ENCODE measurements at places on chromosomes 7 and 10. TPM values are rescaled to one million over a fixed set of nuclear protein-coding genes. Genes with fewer than 3 reads are reported as not detected.

DNA sequence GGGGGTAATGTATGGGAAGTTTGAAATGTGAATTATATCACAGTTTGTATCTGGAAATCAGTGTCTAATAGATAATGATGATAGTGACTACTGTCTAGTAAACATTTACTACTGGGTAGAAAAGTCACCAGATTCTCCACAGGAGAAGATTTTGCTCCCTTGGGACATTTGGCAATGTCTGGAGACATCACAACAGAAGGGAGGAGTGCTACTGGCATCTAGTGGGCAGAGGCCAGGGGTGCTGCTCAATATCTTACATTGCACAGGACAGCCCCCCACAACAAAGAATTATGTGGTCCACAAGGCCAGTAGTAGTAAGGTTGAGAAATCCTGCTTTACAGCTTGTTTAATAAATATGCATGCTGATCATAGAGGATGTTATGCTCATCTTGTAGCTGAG, 92.3 kb upstream of the PRPS1L1 start:
- no peaks in the 10 kb centered on the region for H3K27me3 ChIP-seq
- H3K36me3 ChIP-seq: no peaks in the 10 kb centered on the region
- DNase-seq: no peak
- H3K4me3 ChIP-seq: no peak overlapping the region

DNA sequence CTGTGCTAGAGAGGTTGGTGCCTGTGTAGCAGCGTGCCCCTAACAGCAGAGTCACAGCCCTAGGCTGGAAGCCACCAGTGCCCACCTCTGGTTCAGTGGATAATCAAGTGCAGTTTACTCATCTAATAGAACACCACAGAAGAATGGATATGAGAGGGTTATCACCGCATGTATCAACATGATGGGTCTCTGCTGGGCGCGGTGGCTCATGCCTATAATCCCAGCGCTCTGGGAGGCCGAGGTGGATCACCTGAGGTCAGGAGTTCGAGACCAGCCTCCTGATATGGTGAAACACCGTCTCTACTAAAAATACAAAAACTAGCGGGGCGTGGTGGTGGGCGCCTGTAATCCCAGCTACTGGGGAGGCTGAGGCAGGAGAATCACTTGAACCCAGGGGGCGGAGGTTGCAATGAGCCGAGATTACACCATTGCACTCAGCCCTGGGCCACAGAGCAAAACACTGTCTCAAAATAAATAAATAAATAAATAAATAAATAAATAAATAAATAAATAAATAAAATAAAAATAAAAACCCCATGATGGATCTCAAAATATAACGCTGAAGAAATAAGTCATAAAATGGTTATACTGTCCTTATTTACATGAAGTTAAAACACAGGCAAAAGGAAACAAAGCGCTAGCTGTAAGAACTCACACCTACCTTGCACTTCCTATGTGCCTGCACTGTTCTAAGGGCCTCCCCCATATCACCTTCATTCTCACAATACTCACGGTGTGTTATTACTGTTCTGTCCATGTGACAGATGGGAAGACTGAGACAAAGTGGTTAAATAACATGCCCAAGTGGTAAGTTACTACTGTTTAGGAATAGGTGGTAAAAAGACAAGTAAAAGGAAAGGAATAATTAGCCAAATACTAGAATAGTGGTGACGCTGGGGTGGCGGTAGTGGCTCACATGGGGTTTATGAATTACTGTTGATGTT, 70.9 kb downstream of the AMZ1 start:
- DNase-seq: no peak
- peak overlapping the region; percentile 37 for H3K4me3 ChIP-seq
- no peaks in the 10 kb centered on the region for H3K27me3 ChIP-seq
- peak overlapping the region; percentile 93 for H3K27ac ChIP-seq
- peaks cover 19% of the 10 kb centered on the region for H3K36me3 ChIP-seq
- H3K4me1 ChIP-seq: peaks cover 60% of the 10 kb centered on the region

- no peaks in the 10 kb centered on the region for H3K27me3 ChIP-seq
- no peak overlapping the region for H3K4me3 ChIP-seq
- H3K36me3 ChIP-seq: no peaks in the 10 kb centered on the region
- no peak for DNase-seq
- H3K4me1 ChIP-seq: no peaks in the 10 kb centered on the region
Measured at GRCh38 chr10:132168571-132169030, 18.1 kb upstream of the DPYSL4 start.

DNA sequence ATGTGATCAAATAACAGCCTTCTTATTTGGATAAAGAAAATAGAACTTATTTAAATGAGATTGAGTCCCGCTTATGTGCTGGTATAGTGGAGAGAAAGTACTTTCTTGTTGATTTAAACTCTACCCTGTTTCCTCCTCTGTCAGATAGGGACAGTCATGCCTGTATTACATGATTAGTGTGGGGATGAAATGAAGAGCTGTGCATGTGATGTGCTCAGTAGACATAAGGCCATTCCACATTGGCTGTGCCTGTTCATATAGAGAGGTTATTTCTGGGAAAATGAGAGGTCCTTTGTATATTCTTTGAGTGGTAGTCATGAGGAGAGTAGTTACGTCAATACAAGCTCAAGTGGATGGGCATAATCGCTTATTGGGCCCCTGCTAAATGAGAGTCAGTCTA, 5.7 kb downstream of the MTURN start:
- H3K36me3 ChIP-seq: no peaks in the 10 kb centered on the region
- H3K4me1 ChIP-seq: peaks cover 33% of the 10 kb centered on the region
- no peak overlapping the region for H3K27ac ChIP-seq

- no peak overlapping the region for H3K27ac ChIP-seq
- no peaks in the 10 kb centered on the region for H3K36me3 ChIP-seq
- no peak for DNase-seq
- H3K27me3 ChIP-seq: peaks cover 64% of the 10 kb centered on the region
Measured at GRCh38 chr7:132422502-132423111, 153.7 kb downstream of the PLXNA4 start.

DNA sequence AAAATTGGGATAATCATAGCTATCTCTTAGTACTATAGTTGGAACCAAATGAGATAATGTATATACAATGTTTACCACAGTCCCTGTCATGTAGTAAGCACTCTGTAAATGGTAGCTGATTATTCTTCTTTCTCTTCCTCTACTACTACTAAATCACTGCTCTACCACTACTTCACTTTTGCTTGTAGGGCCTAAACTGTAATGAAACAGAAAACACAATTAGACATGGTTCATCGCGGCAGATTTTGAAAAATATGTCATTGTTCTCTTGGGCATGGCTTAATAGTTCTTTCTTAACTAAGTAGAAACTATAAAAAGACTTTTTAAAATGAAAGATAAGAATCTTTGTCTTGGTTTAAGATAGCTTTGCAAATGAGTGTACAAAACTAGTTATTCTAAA, 34.9 kb downstream of the R3HCC1L start:
- H3K27ac ChIP-seq: no peak overlapping the region
- H3K36me3 ChIP-seq: no peaks in the 10 kb centered on the region
- H3K27me3 ChIP-seq: no peaks in the 10 kb centered on the region
- no peaks in the 10 kb centered on the region for H3K4me1 ChIP-seq
- no peak overlapping the region for H3K4me3 ChIP-seq
- no peak for DNase-seq

- H3K36me3 ChIP-seq: no peaks in the 10 kb centered on the region
- H3K27ac ChIP-seq: no peak overlapping the region
- no peak overlapping the region for H3K4me3 ChIP-seq
- H3K4me1 ChIP-seq: no peaks in the 10 kb centered on the region
- H3K27me3 ChIP-seq: peaks cover 15% of the 10 kb centered on the region
Measured at GRCh38 chr7:73376671-73377412, 48.9 kb downstream of the FKBP6 start.

DNA sequence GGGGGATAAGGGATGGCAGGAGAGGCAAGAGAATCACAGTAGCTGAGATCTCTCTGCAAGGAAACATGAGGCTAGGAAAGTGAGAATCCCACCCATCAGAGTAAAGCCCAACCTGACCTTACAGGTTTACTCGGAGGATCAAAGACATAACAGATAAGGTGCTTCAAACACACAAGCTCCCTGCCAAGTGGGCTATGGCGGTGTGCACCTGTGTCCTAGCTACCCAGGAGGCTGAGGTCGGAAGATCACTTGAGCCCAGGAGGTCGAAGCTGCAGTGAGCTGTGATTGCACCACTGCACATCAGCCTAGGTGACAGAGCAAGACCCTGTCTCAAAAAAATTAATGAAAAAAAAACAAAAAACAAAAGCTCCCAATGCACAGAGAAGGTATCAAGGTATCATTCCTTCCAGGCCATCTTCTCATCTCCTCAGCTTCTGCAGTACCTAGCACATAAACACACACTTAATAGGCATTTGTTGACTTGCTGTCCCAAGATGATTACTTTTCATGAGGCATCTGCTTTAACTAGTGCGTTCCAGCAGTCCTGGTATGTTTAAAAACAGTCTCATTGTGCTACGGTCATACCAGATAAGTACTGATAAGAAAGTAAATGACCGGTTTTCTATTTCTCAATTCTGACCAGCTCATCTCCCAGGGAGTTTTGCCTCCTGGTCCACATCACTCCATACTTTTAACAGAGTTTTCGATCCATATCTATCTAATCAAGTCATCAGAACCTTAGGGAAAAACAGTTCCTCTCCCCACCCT, 13.3 kb downstream of the GNA12 start:
- no peak for DNase-seq
- H3K4me1 ChIP-seq: no peaks in the 10 kb centered on the region
- peaks cover 35% of the 10 kb centered on the region for H3K36me3 ChIP-seq
- no peak overlapping the region for H3K27ac ChIP-seq

GRCh38 chr10:8057636-8058273, 3.3 kb downstream of the GATA3 start:
- no peaks in the 10 kb centered on the region for H3K27me3 ChIP-seq
- peak overlapping the region; percentile 87 for H3K27ac ChIP-seq
- peak overlapping the region; percentile 58 for H3K4me3 ChIP-seq
- no peaks in the 10 kb centered on the region for H3K4me1 ChIP-seq
- peaks cover 6% of the 10 kb centered on the region for H3K36me3 ChIP-seq

DNA sequence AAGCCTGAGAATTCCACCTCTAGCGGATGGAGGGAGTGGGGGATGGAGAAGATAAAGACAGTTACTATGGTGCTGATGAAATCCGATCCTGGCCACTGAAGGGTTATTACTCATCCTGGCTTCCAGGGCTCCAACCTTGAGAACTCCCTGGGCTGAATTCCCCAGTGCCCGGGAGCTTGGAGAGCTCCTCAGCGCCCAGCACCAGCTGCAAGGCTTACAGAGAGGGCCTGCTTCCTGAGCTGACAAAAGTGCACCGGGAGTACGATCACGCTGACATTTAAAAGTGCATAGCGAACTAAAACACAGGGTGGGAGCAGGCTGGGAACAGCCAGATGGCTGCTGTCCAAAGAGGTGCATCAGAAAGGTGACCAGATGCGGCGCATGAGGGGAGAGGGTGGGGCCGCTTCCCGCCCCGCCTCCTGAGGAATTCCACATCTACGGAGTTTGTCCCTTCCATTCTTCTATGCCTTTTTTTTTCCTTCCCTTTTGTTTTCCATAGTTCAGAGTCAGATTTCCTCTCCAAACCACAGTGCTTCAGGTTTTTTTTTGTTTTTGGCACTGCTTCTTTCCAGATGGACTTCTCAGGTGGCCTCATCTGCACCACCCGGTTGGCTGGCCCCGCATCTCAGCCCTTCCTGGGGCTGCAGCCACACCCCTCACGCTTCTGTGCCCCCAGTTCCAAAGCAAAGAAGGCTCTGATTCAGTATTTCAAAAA, 62.4 kb upstream of the MKRN1 start:
- no peaks in the 10 kb centered on the region for H3K36me3 ChIP-seq
- H3K27ac ChIP-seq: peak overlapping the region; percentile 54
- no peaks in the 10 kb centered on the region for H3K27me3 ChIP-seq
- peak; percentile 82 for DNase-seq
- peak overlapping the region; percentile 40 for H3K4me3 ChIP-seq
- H3K4me1 ChIP-seq: peaks cover 19% of the 10 kb centered on the region

DNA sequence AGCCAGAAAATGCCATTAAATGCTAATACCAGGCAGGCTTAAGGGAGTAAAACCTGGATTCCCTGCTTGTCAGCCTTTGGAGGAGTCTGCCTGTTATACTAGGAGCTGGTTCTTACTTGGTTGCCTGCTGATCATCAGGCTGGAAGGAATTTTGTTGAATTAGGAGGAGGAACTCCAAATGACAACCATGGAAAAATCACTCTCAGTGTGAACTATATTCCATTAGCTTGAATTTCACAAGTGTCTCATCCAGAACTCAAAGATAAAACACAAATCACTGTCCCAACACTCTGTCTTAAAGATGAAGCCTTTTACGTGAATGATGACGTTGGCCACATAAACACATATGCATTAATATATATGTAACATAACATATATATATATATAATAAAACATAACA, 238.9 kb upstream of the PLXDC2 start:
- H3K4me3 ChIP-seq: no peak overlapping the region
- H3K36me3 ChIP-seq: no peaks in the 10 kb centered on the region
- DNase-seq: no peak
- H3K27me3 ChIP-seq: no peaks in the 10 kb centered on the region

GRCh38 chr10:17113346-17113745, 16.3 kb downstream of the CUBN start:
- H3K36me3 ChIP-seq: no peaks in the 10 kb centered on the region
- no peaks in the 10 kb centered on the region for H3K27me3 ChIP-seq
- H3K27ac ChIP-seq: no peak overlapping the region

DNA sequence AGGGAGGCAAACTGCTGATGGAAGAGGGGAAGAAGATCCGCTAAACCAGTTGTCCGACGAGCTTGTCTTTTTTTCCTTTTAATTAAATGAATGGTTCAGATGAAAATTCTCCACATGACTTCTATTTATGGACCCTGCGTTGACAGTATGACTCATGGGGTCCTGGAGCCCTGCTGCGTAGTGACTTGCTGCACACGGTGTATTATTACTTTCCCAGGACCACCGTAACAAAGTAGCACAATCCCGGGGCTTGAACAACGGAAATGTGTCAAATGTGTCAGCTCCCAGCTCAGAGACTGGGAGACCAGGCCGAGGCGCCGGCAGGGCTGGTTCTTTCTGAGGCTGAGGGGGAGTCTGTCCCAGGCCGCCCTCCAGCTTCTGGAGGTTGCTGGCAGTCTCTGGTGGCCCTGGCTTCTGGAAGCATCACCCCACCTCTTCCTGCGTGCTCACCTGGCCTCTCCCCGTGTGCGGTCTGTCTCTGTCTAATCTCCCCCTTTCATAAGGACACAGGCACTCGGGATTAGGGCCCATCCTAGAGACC, 33.8 kb upstream of the MNX1 start:
- no peaks in the 10 kb centered on the region for H3K36me3 ChIP-seq
- H3K27ac ChIP-seq: no peak overlapping the region
- no peak overlapping the region for H3K4me3 ChIP-seq
- H3K4me1 ChIP-seq: no peaks in the 10 kb centered on the region

DNA sequence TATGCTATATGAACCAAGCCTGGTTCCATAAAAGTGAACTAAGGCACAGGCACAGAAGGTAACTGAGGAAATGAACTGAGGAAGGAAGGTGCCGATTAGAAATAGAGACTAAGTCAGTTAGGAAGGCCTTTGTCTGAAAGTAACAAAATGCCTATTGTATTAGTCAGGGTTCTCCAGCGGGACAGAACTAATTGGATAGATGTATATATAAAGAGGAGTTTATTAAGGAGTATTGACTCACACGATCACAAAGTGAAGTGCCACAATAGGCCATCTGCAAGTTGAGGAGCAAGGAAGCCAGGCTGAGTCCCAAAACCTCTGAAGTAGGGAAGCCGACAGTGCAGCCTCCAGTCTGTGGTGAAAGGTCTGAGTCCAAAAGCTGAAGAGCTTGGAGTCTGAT, 13.9 kb upstream of the PLXNA4 start:
- H3K36me3 ChIP-seq: no peaks in the 10 kb centered on the region
- H3K27me3 ChIP-seq: peaks cover 66% of the 10 kb centered on the region
- no peaks in the 10 kb centered on the region for H3K4me1 ChIP-seq

CARD11 gene
- total RNA-seq: 63.3 TPM

PNLIP gene
- not detected for total RNA-seq

KCNH2 gene
- total RNA-seq: 1.5 TPM

WDFY4 gene
- not detected for total RNA-seq

UBN2 gene
- total RNA-seq: 20.3 TPM

TMEM176A gene
- not detected for total RNA-seq

ITPRID1 gene
- total RNA-seq: not detected

LRRC61 gene
- total RNA-seq: 42.3 TPM

PDE6C gene
- not detected for total RNA-seq

PAX4 gene
- total RNA-seq: not detected

CYCS gene
- 120 TPM for total RNA-seq

Measured in PC-9 (cell line).